Pons (tissue), 1 donor: ENCODE measurements at places on chromosomes 3 and 15.

GRCh38 chr3:155270063-155270462, 23.4 kb downstream of the STRIT1 start:
- DNase-seq: no peak

GRCh38 chr3:44510000-44510368, 32.5 kb upstream of the ZNF445 start:
- peak; percentile 30 for DNase-seq

- DNase-seq: peak; percentile 52
Measured at GRCh38 chr3:102673271-102674115, 238.7 kb downstream of the ZPLD1 start.

GRCh38 chr3:98613616-98614015, 20.2 kb upstream of the CPOX start:
- no peak for DNase-seq

DNA sequence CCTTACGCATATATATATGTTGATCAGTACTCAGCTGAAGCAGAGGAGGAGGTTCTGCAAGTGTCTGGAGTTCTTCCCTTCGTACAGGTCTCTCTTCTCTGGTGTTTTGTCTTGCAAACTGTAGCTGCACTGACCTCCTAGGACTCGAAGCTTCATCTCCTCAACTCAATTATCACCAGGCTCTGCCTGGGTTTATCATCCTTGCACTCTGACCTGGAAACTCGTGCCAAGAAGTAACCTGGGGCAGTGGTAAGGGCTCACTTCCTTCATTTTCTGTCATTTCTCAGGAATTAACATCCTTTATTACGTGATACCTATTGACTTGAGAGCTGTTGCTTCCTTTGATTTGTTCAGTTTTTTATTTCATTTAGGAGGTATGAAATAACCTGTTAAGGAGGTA, 14.4 kb downstream of the REC114 start:
- no peak for DNase-seq

DNA sequence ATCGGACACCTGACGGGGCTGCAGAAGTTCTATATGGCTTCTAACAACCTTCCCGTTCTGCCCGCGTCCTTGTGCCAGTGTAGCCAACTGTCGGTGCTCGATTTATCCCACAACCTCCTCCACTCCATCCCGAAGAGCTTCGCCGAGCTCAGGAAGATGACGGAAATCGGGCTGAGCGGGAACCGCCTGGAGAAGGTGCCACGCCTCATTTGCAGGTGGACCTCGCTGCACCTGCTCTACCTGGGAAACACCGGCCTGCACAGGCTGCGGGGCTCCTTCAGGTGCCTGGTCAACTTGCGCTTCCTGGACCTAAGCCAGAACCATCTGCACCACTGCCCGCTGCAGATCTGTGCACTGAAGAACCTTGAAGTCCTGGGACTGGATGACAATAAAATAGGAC, 9.8 kb upstream of the LRRC34 start:
- DNase-seq: no peak

DNA sequence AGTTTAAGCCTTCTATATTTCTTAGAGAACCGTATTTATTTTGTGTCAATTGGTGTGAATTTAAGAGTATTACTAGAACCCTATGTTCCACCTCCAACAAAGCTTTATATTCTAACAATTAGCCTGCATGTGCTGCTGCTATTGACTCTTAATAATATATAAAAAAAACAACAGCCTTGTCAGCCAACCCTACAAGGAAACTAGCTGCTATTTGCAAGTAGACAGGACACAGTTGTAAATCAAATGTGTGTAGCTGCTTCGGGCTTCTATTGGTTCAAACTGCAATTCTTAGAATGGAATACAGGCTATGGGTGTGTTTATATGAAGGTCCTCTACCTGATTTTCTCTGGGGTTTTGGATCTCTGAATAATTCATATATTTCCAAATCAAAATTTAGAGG, 60.7 kb downstream of the ZBTB20 start:
- DNase-seq: peak; percentile 39

- no peak for DNase-seq
Measured at GRCh38 chr15:31465083-31465955, 138.7 kb downstream of the KLF13 start.

- no peak for DNase-seq
Measured at GRCh38 chr3:127632035-127632820, 3.2 kb downstream of the PODXL2 start.

GRCh38 chr15:55222588-55222987, 25.8 kb upstream of the RSL24D1 start:
- DNase-seq: peak; percentile 37

- DNase-seq: peak; percentile 93
Measured at GRCh38 chr3:124780761-124781475, 50.7 kb downstream of the UMPS start.

DNA sequence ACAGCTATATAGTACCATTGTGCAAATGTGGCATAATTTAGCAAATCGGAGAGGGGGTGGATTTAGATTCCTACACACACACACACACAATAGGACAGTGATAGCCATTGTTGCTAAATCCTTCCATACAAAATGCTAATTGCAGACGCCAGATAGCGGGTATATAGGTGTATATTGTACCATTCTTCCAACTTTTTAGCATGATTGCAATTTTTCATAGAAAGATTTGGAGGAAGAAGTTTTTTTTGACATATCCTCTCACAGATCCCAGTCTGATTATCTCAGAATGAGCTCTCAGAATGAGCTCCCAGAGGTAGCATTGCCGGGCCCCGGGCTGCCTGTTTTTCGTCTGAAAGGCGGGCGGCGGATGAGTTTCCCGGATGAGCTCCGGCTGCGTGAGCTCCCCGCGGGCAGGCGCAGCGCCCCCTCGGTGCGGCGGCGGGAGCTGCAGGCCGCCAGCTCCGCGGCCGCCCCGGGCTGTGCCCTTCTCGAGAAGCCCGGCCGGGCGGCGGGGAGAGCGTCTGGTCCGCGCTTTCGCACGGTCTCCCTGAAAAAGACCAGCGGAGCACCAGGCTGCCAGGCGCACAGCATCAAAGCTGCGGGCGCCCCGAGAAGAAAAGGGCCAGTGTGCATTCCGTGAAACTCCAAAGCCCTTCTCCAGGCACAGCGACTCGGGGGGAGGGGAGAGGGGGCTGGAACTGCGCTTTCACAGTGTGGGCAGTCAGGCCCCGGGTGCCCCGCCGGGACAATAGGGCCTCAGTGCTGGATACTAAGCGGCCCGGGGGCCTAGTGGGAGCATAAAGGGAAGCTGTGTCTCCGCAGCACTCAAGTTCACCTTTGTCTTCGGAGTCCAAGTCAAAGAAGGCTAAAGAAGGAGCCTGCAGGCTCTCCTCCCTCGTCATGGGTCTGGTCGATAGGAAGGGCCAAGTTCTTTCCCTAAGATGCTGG, 12.0 kb upstream of the SHC4 start:
- peak; percentile 97 for DNase-seq

DNA sequence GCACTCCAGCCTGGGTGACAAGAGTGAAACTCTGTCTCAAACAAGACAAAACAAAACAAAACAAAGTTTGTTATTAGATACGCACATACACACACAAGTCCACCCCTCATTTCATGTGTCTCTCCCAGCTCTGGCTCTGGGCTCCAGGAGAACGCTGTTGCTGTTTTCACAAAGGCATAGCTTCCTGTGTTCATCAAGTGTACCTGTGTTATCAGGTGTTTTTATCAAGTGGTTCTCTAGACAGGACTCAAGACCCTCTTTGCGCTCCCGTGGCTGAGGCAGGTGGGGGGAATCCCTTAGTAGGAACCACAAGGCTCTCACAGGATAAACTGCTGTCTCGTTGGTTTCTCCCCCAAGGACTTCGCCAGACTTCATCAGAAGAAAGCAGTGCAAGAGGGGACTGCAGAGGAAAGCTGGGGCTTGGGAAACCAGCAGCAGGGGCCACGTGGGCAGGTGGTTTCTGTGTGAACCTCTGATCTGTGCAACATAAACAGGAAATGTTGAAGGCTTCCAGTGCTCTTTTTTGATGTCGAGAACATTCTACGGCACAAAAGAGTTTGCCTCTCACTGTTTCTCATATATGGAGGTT, 6.9 kb upstream of the PPP1R2 start:
- DNase-seq: no peak

DNA sequence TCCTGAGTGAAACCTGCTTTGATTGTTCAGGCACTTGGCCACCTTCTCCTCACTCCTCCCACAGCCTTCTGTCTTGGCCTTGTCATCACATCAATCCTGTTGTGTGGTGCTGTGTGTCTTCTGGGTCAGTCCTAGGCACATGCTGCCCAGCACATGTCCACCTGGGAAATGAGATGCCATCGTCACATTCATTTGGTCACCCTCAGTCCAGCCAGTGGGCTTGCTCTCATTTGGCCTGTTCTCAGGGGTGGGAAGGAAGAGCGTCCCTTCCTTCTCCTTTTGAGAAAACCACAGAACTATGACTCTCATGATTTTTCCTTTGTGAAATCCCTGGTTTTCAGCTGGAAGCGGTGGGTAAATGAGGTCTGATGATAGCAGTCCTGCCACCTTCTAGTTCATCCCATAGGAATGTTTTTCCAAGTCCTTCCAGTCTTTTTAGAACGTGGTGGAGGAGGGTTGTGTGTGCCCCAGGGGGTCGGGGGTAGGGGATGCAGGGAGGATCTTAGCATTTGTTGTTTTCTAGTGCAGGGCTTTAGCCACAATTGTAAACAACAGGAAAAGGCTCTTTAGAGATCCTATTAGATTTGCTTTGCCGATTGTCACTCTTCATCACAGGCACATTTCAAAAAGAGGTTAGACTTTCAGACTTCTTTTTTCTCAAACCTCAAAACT, 8.4 kb upstream of the PLA1A start:
- DNase-seq: no peak

DNA sequence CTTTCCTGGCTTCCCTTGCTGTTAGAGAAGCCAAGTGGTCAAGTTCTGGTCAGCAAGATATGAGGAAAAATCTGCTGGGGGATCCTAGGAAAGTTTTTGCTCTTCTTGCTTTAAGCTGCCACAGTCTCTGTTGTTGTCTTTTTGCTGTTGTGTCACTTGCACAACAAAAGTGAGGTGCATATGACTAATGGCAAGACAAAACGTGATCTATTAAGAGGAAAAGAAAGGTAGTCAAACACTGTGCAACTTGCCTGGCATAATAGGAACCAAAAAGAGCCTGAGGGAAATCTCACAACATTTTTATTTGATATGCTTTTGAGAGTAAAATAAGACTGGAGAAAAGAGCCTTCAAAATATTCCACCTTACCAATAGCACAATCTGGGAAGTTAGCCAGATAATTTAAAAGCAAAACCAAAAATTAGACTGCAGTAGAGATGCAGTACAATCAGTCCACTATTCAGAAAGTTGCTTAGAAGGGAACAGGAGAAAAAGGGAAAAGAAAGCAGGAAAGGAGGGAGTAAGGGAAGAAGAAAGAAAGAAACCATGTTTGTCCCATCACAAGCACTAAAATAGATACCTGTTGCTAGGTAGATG, 110.0 kb upstream of the SLC4A7 start:
- no peak for DNase-seq

DNA sequence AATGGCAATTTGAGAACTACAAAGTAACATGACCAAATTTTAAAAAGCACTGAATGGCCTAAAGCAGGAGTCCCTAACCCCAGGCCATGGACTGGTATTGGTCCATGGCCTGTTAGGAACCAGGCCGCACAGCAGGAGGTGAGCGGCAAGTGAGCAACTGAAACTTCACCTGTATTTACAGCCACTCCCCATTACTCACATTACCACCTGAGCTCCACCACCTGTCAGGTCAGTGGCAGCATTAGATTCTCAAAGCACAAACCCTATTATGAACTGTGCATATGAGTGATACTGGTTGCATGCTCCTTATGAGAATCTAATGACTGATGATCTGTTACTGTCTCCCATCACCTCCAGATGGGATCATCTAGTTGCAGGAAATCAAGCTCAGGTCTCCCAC, 48.8 kb downstream of the SENP7 start:
- no peak for DNase-seq

DNA sequence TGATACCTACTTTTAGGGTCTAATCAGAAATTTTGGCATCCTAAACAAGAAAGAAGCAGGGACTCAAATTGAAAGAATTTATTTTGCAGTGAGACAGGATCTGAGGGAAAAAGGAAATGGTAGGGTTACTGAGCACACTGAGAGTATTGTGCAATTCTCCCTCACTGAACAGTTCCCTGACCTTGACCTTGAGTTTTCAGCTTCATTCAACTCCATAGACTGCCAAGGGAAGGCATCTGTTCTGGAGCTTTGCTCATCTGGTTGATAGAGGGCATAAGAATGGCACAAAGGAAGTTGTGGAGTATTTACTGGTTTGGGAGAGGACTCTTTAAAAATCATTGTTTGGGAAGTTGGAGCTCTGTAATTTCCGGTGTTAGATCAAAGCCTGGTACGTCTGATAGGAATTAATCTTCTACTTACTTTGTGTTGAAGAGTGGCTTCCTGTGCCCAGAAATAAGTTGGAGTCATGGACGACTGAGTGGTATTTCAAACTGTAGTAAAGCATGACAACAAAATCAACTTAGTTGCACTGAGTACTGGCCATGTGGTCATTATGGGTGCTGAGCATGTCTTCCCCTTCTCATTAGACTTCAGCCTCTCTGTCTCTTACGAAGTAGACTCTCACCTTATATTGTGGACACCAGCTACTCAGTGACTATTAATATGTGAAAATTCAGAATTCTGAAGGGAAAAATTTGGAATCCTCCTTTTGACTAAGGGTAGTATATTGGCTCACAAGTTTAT, 40.8 kb downstream of the CLDN1 start:
- DNase-seq: peak; percentile 24

- no peak for DNase-seq
Measured at GRCh38 chr3:60877188-60877587, 374.1 kb downstream of the FHIT start.

DNA sequence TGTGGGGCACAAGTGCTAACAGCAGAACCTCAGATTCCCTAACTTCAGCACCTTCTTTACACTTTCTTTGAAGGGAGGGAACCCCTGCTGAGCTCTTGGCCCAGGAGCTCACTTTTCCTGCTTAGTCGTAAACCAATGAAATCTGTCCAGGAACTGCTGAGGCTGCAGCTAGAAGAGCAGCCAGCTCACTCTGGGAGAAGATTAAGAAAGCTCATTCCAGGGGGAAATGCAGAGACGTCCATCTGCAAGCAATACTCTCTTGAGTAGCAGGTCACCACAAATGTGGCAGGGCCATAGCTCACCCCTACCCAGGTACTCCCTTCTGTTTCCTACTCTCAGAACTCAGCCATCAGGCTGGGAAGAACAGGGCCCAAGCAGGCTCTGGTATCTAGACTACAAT, 103.3 kb downstream of the WDR76 start:
- DNase-seq: no peak

GRCh38 chr3:8839607-8840325, 70.4 kb upstream of the OXTR start:
- DNase-seq: no peak

DNA sequence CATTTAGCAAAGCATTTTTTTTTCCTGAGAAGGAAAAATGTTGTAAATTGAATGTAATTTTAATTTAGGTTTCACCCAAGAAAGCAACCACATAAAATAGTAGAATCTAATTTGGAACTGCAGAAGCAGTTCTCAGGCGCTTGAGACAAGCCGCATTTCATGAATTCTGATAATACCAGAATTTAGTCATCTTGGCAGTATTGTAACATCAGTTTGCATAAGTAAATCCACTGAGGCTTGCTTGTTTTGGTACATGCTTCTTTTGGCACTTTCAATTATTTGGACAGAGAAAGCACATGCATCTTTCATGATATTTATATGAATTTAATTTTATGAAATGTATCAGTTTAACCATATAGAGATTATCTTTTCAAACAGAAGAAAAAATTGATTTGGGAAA, 389.7 kb upstream of the ROBO1 start:
- DNase-seq: no peak

- DNase-seq: peak; percentile 7
Measured at GRCh38 chr15:83843471-83843871, 189.5 kb downstream of the ADAMTSL3 start.

GRCh38 chr15:29472901-29473445, 203.4 kb upstream of the NSMCE3 start:
- DNase-seq: no peak

- peak; percentile 69 for DNase-seq
Measured at GRCh38 chr3:98778852-98779413, 15.8 kb downstream of the ST3GAL6 start.
